Mucosa of gallbladder (tissue), 1 donor: ENCODE measurements at places on chromosomes 7 and 10.

DNA sequence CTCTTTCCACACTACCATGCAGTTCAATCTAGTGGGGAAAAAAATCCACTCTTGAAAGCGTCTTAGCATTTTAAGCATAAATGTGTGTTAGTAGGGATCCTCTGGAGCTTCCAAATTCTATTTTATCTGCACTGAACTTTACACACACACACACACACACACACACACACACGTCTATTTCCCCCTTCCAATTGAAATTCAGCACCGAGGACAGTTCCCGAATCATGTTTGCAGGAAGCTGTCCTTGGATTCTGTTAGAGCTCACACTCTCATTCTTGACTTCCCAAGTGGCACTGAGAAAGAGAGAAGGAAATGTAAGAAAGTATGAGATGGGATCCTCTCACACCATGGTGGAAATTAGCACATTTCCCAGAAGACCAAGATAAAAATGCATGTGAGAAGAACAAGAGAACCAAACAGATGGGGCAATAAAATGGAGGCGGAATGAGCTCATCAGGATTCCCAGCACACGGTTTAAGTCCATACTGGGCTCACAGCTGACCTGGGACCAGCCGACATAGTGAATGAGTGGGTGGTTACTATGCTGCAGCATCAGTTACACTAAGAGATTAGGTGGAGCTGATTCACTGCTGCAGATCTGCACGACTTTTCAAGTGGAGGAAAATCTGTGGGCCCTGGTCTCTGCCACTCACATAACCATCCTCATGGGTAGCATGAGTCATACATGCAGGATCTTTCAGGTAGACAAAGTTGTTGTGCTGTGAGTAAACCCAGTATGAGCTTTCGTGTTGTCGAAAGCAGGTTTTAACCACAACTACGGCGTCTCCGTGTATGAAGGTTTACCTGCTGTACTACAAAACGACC is 3.3 kb upstream of the NPTX2 start:
- no peak for DNase-seq

DNA sequence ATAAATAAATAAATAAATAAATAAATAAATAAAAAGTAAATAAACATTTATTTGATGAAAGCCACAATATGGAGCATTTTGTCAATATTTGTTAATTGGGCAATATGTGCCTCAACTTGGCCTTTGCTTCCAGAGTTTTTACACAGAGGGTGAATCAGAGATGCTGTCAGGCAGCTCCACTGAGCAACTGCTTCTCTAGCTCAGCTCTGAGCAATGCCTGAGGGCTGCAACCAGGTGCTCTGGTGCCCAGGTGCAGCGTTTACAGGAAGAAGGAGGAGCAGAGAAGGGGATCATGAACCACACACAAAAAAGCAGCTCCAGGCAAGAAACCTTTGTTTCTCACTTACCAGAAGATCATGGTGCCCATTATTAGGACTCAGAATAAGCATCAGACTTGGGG is 876.2 kb upstream of the AUTS2 start:
- DNase-seq, result no peak

GRCh38 chr10:93874309-93875031 is 19.3 kb upstream of the SLC35G1 start:
- no peak for DNase-seq

- no peak for DNase-seq
These were observed 722 bp downstream of the MDH2 start for GRCh38 chr7:76048668-76048988.

- DNase-seq, result no peak
These were observed 121.3 kb upstream of the GDF10 start for GRCh38 chr10:47178537-47179290.

- DNase-seq, result peak; percentile 73
These were observed 18.5 kb downstream of the EIF3B start for GRCh38 chr7:2373124-2373556.

GRCh38 chr7:17493446-17493845 is 195.0 kb downstream of the AHR start:
- DNase-seq, result no peak

DNA sequence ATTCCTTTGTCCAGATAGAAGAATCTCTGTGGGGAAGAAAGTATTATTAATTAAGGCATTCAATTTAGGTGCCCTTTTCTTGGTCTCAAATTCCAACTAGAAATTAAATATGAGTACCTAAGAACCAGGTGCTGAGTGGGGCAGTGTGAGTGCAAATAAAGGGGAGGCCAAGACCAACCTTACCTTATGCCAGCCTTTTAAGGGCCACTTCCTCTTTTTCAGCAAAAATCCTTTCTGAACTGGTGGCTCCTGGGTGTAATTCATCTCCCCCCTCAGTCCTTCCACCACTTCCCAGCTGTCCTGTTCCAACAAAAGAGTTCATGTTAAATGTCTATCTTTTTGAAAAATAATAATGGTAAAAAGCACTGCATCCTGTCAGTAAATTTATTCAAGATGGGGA is 108.2 kb downstream of the OSBPL3 start:
- no peak for DNase-seq

GRCh38 chr7:114419441-114420272 is 5.0 kb downstream of the FOXP2 start:
- no peak for DNase-seq

- no peak for DNase-seq
These were observed 48.1 kb downstream of the CTTNBP2 start for GRCh38 chr7:117825132-117825531.

DNA sequence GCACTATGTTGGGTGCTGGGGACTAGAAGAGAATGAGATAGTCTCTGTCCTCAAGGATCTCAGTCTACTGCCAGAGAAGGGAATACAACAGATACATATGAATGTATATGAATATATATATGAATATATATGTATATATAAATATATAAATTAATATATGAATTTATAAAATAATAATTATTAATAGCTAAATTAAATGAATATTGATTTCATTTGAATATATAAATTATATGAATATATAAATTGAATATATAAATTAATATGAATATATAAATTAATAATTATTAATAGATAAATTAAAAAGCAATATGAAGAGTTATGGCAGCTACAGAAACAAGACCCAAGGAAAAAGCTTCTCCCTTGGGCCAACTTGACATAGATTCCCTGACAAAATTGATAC is 59.8 kb upstream of the OPALIN start:
- DNase-seq, result no peak
